ENCODE measurements at places on chromosomes 16 and 17.

DNA sequence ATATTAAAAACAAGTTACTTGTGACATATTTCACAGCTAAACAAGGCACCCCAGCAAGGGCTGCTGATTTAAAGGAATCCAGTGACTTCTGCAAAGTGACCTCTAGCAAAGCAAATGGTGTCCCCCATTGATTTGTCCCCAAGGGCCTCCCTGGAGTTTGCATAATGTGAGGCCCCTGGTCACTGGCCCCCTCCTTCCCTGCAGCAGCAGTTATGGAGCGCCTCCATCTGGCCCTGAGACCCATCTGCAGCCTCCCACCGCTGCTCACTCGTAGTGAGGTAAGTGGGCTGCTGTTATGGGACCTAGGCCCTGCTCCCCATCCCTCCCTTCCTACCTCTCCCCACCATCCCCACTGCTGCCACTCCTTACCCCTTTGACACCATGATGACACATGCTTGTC lies 19.6 kb upstream of the EEF2K start:
- no peak for DNase-seq

- no peak for DNase-seq
Observed at GRCh38 chr17:75457047-75457654, 716 bp downstream of the TMEM94 start.

DNA sequence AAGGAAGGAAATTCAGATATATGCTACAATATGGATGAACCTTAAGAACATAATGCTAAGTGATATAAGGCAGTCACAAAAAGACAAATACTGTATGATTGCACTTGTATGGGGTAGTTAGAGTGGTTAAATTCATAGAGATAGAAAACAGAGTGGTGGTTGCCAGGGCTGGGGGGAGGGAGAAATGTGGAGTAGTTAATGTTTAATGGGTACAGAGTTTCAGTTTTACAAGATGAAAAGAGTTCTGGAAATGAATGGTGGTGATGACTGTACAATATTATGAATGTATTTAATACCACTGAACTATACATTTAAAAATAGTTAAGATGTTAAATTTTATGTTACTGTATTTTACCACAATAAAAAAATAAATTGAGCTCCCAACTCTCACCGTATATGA lies 157.9 kb downstream of the TOX3 start:
- DNase-seq, result no peak

DNA sequence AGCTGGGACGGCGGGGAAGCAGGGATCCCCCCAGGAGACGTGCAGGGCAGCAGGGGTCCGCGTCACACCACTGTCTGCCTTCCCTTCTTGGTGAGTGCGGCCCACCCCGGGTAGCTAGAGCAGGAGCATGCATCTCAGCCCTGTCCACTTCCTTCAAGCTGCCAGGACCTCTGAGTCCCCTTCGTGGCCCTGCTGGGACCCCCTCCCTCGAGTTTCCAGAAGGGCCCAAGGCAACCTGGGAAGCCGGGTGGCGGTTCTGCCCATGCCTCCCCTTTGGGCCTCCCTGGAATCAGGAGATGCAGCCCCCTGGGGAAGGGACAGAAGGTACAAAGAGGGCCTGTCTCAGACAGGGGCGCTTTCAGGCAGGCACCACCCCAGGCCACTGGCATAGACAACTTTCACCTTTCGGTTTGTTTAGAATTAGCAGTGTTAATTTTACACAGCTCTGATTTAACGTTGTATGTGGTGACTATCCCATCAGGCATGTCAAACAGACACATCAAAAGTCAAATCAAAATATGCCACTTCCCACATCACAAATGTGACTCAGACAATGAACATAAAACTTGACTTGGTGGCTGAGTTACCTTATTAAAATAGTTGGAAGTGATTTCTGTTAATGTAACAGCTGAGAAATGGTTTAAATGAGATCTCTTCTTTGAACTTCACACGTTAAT lies 94.5 kb upstream of the METRNL start:
- no peak for DNase-seq

GRCh38 chr17:59108400-59109102 lies 1.9 kb upstream of the TRIM37 start:
- DNase-seq, result no peak

GRCh38 chr16:84458606-84459532 lies 45.6 kb downstream of the MEAK7 start:
- no peak for DNase-seq

- DNase-seq, result no peak
Observed at GRCh38 chr17:70519300-70519699, 350.0 kb downstream of the KCNJ2 start.

DNA sequence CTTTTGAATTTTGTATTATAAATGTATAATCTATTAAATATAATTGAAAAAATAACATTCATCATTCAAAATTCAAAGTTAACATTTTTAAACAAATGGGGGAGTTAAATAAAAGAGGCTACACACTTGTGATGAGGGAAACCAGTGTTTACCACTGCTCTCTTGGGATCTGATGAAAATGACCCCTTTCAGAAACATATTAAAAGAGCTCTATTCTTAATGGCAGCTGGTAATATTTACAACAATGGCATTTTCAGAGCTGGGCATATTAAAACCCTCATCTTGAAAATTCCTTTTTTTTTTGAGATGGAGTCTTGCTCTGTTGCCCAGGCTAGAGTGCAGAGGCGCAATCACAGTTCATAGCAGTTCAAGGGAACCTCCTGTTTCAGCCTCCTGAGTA lies 19.3 kb upstream of the FLCN start:
- DNase-seq, result no peak

DNA sequence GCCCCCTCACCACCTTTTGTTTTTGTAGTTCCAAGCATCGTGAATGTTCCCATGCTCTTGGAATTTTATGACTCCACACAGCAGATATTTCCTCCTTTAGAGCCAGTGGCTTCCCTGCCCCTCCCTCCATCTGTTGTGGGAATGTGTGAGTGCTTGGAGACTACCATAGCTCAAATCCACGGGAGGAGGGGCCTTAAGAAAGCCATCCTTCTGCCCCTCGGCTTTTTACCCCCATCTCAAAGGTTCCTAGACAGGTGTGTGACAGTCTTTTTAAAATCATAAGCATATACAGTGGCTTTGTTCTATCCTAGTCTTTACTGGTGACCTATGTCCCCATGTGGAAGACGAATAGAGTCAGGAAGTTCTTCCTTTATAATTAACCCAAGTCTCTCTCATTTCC lies 47.2 kb downstream of the YPEL2 start:
- no peak for DNase-seq

GRCh38 chr17:9918804-9919352 lies 13.8 kb upstream of the RCVRN start:
- no peak for DNase-seq

- DNase-seq, result no peak
Observed at GRCh38 chr17:64972611-64973010, 53.3 kb upstream of the LRRC37A3 start.

DNA sequence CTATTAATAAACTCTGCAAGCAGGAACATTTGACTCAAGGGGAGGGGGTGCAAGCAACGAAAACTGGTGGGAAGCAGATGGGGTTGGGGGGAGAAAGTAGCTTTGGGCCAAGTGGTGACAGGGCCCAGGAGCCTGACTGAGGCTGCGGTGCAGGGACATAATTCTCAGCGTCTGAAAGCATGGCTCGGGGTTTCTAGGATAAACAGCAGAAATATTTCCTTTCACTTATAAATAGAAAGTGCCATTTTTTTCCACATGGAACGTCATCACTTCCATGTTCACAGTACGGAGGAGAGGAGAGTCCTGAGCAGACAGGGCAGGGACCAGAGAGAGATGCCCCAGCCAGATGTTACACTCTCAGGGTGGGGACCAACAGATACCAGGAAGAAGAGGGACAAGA lies 197.1 kb downstream of the ZFHX3 start:
- DNase-seq, result no peak

DNA sequence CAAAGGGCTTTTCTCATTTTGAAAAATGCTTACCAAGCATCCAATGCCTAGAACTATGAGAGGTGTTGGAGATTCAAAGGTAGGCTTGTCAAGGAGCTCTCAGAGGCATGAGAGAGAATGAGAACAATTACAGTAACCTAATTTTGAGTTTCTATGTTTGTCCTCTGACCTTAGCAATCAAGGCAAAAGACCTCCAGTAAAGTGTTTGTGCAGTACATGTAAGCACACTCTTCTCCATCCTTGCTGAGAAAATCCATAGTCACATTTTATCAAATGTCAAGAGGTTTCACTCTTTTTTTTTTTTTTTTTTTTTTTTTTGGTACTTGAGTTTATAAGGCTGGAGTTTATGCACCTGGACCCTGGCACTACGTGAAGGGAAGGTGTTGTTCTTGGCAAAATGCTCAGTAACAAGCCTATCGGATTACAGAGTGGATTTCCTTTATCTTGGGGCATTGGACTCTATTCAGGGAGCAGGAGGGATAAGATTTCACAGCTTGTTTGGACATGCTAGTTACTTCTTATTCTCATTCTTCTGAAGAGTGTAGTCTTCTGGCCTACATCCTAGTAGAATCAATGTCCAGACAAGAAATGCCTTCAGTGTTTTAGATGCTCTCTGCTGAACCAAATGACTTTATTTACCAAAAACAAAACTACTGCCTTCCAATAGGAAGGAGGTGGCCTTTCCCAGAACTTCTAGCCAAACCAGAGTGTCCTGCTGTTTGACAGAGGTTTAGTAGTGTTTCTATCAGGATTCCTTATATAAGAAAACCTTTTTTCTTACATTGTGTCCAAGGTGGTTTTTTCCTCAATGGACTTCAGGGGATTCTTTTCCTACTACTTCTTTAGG lies 21.9 kb downstream of the KCNJ2 start:
- no peak for DNase-seq

DNA sequence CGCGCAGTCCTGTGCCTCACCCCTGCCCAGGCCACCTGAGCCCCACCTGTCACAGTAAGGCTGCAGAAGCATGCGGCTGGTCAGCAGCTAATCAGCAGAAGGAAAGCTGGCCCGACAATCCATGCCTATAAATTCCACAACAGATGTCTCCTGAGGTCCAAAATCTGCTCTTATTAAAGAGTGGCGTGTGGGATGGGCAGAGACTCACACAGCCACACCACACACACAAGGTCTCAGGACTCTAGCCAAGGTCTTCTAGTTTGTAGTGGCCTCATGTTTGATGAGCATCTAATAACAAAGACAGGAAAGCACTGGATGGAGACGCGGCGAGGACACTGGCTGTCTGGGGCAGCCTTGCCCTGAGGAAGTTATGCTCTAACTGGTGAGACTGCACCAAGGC lies 55.9 kb downstream of the ANKRD11 start:
- no peak for DNase-seq

- no peak for DNase-seq
Observed at GRCh38 chr17:36144014-36144413, 32.4 kb downstream of the TBC1D3B start.

DNA sequence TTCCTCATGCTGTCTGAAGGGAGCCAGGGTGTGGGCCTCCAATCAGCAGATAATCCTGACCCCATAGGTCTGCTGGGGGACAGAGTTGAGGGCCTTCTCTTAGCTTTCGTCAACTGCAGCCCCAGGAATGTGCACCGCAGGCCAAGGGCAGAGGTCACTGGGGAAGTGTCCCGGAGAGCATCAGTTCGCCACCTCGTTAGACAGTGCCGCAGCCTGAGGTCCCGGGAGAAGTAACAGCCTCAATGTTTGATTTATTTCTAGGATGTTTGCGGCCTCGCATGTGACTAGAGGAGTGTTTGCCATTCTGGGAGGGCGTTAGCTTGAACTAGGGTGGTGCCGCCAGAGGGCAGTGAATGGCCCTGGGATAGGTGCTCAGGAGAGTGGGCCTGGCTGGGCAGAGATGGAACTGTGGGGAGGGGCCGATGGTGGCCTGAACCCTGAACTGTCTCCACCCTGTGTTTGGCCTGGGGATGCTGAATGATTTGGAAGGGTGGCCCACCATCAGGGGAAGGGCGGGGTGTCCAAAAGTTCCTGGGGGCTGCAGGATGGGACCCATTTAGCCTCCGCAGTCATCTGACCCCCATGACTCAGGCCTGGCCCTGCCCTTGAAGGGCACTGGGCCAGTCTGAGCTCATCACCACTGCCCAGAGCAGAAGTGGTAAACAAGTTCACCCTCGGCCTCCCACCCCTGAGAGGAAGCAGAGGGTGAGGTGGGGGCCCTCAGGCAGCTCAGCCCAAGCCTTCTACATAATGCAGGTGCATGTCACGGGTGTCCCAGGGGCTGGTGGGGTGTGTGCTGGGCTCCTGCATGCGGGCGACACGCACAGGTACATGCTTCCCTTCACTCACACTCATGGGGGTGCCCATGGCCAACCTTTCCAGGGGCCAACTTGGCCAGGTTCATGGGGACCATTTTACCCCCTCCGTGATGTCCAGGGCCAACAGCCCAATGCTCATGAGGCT lies 12.4 kb upstream of the TAC4 start:
- DNase-seq, result no peak

DNA sequence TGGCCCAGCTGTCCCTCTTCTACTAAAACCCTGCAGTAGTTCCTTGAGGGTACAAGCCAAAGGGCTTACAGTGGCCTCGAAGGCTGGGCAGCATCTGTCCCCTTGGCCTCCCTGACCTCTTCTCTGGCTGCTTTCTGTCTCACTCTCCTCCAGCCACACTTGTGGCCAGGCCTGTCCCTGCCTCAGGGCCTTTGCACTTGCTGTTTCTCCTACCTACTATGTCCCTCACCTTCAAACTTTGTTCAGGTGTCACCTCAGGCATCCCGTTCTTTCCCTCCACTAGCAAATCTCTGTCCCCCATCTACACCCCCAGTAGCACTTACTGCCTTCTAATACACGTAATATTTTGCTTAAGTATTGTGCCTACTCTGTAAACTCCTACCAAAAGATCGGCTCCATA lies 6.0 kb downstream of the ABCC1 start:
- no peak for DNase-seq

DNA sequence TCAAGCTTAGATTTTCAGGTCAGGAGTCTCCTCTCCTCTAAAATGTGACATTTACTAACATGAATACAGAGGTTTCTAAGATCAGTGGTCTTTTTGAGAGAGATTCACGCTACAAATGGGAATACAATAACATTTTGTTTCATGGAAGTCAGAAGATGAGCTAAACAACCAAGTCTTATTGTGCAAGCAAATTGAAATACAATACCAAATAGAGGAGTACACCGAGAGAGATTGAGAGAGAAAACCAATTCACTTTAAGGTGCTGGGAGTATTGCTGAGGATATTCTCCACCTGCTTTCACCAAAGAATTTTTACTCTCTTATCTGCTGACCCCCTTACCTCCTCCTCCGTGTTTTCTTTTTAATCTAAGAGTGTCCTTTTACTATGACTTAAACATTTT lies 11.5 kb downstream of the VEZF1 start:
- no peak for DNase-seq

GRCh38 chr16:716200-716568 lies 1.3 kb downstream of the METRN start:
- DNase-seq, result no peak

GRCh38 chr17:76558198-76559095 lies 18.6 kb downstream of the PRCD start:
- no peak for DNase-seq

GRCh38 chr16:88938777-88939244 lies 38.2 kb downstream of the CBFA2T3 start:
- no peak for DNase-seq

- DNase-seq, result no peak
Observed at GRCh38 chr16:74811911-74812310, 37.3 kb upstream of the FA2H start.

All from HS-5 (cell line).